ENCODE measurements at places on chromosomes 12 and 14.

DNA sequence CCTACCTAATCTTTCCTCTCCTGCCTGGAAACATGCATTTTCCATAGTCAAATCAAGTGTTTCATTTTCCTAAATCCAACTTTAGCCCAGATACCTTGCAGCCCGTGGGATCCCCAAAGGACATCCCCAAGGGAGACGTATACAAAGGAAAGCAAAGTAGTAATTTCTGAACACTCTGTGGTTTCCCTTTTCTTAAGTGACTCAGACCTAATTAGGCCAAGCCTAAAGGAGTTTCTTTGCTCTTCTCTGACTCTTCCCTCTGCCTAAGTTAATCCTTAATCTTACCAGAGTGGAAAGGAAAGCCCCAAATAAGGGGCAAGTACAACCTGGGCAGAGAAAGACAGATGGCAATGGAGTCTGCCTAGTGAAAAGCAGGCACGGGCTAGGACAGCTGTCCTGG, 250.3 kb downstream of the SPTSSA start:
- no peak for DNase-seq

- DNase-seq, result no peak
Measured at GRCh38 chr12:111269718-111270117, 99.2 kb downstream of the PHETA1 start.

GRCh38 chr14:99716091-99716849, 32.2 kb downstream of the CYP46A1 start:
- DNase-seq, result no peak

DNA sequence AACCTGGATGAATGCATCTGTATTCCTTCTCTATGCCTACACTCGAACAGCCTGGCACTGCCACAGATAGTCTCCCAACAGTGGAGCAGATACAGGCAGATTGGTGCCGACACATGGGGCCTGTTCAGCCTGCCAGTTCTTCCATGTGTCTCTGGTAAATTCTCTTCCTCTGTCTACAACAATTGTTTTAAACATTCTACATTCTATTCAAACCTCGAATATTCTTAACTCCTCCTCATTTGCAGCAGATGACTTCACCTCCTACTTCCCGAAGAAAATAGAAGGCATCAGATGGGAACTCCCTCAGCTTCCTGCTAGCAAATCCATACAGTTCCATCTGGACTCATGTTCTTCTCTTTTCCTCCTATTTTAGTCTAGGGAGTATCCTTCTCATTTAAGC, 43.1 kb upstream of the OTOGL start:
- DNase-seq, result no peak

DNA sequence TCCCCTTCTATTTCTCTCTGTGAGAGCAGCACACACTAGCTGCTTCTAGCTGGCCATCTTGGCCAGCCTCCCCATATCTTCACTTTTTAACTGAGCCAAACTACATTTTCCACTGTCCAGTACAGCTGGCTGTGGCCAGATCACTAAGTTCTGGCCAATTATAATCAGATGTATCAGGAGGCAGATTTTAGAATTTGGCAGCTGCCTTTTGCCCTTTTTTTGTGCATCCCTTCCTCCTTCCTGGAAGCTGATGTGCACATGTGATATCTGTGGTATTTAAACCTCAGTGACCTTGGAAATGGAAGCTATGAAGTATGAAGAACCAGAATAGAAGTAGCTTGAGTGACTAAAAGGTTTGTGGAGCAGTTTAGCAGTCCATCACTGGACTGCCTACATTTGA, 49.8 kb upstream of the ANO6 start:
- no peak for DNase-seq
